ENCODE measurements at places on chromosomes 6 and 20.

DNA sequence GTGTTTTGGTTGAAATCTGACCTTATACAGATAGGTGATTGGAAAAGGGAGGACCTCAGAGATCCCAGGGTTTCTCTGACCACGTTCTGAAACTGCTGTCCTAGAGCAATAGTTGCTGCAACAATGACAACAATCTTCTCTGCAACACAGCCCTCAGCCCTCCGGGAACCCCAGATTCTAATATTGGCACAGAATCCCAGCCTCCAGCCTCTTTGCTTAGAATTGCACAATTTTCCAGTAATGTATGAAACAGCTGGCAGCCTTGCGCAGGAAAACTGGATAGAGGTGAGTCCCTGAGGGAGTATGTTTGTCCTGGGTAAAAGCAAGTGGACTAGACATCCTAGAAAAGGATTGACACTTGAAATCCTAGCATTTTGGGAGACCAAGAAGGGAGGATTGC lies 30.4 kb upstream of the PNRC1 start:
- no peak for DNase-seq

GRCh38 chr6:16511723-16512489 lies 249.4 kb downstream of the ATXN1 start:
- DNase-seq = no peak

DNA sequence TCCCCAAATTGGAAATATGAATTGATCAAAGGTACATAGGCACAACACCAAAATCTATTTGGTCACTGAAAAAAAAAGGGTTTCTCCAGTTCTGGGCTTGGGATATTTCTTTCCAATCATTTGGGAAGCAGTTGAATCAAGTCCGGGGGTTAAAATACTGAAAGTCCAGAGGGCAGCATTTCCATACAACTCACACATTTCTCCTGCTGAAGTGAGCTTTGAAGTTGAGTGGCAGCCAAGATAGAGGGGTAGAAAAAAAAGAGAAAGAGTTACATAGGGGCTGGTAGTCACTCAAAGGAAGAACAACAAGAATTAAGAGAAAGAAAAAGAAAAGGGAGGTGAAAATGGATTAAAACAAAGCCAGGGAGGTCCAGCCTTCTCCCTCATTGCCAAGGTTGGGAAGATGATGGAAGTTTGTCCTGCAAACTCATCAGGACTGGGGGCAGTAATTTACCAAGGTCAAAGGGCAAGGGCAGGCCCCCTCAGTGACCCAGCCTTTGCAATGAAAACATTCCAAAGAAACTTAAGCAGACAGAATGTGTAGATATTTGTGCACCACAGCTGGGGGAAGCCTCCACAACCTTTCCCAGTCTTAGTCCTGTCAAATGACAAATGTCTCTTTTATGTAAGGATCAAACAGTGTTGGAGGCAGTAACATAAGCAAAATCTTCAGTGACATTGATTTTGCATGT lies 525.3 kb upstream of the JARID2 start:
- DNase-seq = no peak

DNA sequence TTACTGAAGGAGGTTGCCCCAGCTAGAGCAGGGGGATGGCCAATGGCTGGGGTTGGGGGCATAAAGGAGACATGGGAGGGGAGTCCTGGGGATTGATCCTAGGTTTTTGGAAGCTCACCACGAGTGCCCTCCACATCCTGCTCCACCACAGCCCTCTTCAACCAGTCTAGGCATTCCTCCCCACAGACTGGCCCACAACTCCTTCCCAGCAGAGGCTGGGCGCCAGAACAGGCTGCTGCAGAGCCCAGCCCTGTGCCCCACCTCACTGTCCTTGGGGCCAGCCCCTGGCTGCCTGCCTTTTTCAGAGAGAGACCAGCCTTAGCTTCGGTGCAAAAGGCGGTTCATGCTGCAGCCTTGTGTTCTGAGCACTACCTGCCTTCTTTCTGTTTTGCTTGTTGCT lies 16.4 kb downstream of the RPP40 start:
- DNase-seq = no peak

- no peak for DNase-seq
Measured at GRCh38 chr6:14817074-14817473, 428.8 kb upstream of the JARID2 start.

DNA sequence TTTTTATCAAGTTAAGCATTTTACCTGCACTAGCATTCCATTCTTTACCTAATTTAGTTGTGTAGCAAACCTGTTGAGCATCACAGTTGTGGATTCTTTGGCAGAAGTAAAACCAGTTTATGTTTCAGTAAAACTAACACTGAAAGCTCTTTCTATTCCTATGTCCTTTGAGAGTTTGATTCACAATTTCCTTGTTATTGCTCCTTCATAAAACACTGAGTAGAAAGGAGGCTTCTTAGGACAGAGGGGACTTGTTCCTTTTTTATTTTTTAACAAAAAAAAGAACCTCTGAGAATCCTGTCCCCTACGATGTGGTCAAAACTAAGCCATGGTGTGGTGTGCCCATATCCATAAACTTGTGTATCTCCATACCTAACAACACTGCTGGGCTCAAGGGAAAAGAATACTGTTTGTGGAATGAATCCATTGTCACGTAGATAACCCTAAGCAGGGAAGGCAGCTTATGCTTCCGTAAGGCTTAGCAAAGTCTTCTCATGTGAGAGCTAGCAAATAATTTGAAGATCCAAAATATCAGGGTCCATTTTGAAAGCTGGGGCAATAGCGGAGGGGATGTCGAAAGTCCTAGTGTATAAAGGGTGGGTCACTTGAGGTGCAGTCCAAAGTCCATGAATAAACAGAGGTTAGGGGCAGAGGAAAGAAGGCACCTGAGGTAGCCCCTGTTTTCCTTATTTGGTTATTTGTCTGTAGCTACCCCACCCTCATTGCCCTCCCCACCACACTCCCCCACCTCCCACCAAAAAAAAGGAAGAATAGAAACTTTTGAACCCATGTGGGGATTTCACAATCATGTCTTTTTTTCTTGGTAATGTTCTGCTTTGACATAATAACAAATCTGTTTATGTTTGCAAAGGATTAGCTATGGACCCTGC lies 71.0 kb downstream of the PLAGL1 start:
- no peak for DNase-seq
